ENCODE measurements at places on chromosomes 2 and 18. TPM values are rescaled to one million over a fixed set of nuclear protein-coding genes. Genes with fewer than 3 reads are reported as not detected.

DNA sequence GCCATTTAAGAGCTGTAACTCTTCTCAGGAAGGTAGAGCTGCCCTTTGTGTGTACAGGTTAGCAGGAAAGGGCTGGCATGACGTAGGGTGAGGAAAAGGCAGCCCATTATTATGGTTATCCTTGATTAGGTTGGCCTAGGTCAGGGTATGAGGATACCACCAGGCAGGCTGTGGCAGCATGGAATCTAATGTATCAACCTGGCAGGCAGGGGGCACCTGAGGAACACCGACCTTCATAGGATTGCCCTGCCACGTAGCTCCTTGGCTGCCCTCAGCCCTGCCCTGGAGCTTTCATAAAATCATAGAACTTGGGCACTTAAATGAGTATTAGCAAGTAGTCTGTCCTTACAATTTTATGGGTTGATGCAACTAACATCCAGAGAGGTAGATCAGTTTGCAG lies 261.6 kb downstream of the LTBP1 start:
- peaks cover 1% of the 10 kb centered on the region for H3K36me3 ChIP-seq
- peaks cover 13% of the 10 kb centered on the region for H3K4me1 ChIP-seq
- no peak overlapping the region for H3K4me3 ChIP-seq
- H3K27me3 ChIP-seq = no peaks in the 10 kb centered on the region
- no peak overlapping the region for H3K27ac ChIP-seq

DNA sequence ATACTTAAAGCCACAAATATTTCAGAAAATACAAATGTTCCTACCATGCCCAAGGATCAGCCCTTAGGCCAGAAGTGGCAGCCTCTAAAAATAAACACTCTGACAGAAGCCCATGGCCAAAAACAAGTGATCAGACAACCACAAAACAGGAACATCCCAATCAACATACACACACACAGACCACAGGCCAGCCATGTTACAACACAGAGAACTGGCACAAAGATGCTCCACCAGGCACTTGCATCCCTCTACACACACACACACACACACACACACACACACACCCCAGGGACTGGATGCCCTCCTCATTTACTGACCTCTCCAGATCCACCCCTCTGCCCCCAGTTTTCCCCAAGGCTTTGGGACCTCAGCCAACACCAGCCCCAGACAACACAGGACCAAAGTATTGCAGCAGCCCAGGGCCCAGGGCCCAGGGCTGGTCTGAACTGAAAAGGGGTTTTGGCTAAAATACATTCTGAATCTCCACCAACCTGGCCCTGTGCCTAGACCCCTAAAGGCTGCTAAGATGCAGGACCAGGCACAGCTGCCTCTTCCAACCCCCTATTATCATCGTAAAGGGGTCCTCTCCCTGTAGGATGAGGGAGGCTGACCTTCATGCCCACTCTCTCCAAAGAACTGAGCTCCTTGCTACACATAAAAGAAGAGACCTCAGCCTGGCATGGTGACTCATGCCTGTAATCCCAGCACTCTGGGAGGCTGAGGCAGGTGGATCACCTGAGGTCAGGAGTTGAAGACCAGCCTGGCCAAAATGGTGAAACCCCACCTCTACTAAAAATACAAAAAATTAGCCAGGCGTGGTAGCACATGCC lies 151.4 kb downstream of the TNS1 start:
- DNase-seq = no peak
- H3K36me3 ChIP-seq = no peaks in the 10 kb centered on the region
- no peak overlapping the region for H3K27ac ChIP-seq
- peaks cover 6% of the 10 kb centered on the region for H3K27me3 ChIP-seq
- no peaks in the 10 kb centered on the region for H3K4me1 ChIP-seq

DNA sequence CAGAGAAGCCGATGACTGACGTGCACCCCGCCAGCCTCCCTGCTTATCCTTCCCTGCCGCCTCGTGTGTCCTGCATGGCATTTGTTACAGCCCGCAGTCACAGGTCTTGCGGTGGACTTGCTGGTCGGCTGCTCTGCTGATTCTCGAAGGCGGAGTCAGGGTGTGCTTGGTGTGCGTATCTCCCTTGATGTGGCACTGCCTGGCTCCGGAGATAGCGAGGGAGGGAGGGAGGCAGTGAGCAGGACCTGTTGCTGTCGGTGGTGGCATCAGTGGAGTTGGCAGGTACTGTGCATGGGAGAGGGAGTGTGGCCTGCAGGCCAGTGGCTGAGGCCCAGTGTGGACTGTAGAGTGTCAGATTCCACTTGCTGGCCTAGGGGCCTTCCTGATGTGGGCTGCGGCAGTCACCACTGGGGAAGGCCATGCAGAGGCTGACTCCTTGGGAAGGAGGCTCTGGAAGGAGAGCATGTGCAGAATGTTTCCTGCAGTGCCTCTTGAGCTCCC lies 198.9 kb downstream of the AGAP1 start:
- no peak overlapping the region for H3K4me3 ChIP-seq
- peaks cover 25% of the 10 kb centered on the region for H3K4me1 ChIP-seq
- H3K27ac ChIP-seq = peak overlapping the region; percentile 41
- H3K27me3 ChIP-seq = no peaks in the 10 kb centered on the region

DNA sequence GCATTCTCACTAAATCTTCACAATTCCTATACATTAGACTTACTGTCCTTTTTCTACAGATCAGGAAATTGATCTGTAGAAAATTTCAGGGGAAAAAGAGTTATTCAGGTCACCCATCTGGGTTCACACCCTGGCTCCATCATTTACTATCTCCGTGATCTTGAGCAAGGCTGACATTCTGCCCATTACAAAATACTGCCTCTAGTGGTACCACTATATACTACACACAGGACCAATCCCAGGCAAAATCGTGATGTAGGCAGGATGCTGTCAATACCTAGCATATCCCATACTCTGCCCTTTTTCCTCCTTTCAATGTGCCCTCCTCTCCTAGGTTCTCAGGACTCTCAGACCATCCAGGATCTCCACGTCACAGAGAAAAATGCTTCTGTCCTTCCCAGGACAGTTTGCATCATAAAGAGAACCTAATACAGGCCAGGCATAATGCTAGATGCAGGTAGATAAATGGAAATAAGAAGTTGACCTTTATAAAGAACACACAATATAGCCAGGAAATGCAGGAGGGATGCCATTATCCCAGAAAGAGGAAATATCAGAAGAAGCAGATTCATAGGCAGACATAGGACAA lies 101.9 kb downstream of the CDH20 start:
- DNase-seq = no peak
- no peaks in the 10 kb centered on the region for H3K4me1 ChIP-seq

GRCh38 chr2:216130346-216130971 lies 21.3 kb downstream of the XRCC5 start:
- peaks cover 50% of the 10 kb centered on the region for H3K36me3 ChIP-seq
- no peak overlapping the region for H3K4me3 ChIP-seq
- DNase-seq = no peak
- H3K27ac ChIP-seq = peak overlapping the region; percentile 68
- H3K27me3 ChIP-seq = no peaks in the 10 kb centered on the region

GRCh38 chr2:240413813-240414429 lies 21.5 kb upstream of the GPC1 start:
- no peak overlapping the region for H3K4me3 ChIP-seq
- peaks cover 5% of the 10 kb centered on the region for H3K27me3 ChIP-seq
- no peak for DNase-seq
- H3K27ac ChIP-seq = no peak overlapping the region

DNA sequence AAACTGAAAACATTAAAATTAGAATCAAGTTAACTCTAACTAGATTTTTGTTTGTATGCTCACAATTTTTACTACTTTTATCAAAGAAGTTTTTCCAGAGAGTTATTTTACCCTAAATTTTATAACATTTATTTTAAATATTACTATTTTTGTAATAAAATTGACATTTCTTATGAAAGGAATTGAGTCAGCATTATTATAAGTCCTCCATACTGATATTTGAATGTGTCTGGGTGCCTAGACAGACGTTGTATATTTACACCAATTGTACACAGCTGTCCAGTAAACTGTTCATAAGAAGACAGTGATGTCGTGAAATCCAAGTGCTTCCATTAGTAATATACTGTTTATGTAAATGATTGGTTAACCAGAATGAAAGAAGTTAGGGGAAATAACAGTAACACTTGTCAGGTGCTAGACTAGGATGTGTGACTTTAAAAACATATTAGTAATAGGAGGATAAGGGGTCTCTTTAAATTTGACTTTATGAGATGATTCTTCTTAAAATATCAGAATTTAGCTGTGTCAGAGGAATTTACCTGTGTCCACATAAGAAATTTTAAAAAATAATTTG lies 73.7 kb downstream of the TANK start:
- peaks cover 7% of the 10 kb centered on the region for H3K4me1 ChIP-seq
- H3K36me3 ChIP-seq = peaks cover 6% of the 10 kb centered on the region
- H3K4me3 ChIP-seq = no peak overlapping the region

DNA sequence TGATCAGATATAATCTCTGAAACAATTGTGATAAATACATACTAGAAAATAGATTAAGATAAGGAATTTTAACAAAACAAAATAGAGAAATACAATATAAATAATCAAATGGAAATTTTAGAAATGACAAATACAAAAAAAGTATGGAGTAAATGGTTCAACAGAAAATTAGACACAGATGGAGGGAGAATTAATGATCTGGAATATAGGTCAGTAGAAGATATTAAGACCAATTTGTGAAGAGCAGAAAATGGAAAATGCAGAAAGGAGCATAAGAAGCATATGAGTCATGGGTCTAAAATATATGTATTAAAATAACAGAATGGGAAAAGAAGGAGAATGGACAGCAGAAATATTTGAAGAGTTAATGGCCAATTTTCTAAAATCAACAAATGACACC lies 44.4 kb downstream of the FHOD3 start:
- H3K27me3 ChIP-seq = peaks cover 3% of the 10 kb centered on the region
- H3K36me3 ChIP-seq = no peaks in the 10 kb centered on the region
- peaks cover 7% of the 10 kb centered on the region for H3K4me1 ChIP-seq

GRCh38 chr2:66555091-66555490 lies 120.2 kb downstream of the MEIS1 start:
- peaks cover 21% of the 10 kb centered on the region for H3K36me3 ChIP-seq
- DNase-seq = no peak
- H3K27ac ChIP-seq = peak overlapping the region; percentile 74
- H3K27me3 ChIP-seq = no peaks in the 10 kb centered on the region
- H3K4me1 ChIP-seq = peaks cover 46% of the 10 kb centered on the region
- H3K4me3 ChIP-seq = peak overlapping the region; percentile 5

DNA sequence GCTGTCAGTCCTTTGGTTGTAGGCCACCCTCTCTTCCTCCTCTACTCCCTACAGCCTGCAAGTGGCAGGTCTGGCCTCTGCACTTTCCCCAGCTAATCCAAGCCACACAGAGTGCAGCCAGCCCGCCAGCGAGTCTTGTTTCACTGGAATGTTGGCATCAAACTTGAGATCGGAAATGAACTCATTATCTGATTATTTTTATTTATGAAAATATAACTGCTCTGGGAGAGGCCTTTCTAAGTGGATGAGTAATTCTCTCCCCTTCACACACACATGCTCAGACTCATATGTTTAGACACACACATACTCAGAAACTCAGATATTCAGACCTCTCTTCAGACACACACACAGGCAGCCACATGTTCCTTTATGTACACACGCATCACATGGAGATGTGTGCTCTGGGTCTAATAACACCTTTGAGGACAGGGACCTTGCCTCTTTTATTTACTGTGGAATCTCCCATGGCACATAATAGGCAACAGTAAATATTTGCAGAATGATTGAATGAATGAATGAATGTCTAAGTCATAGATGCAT lies 151.3 kb downstream of the ZFP36L2 start:
- H3K4me3 ChIP-seq = no peak overlapping the region
- H3K27me3 ChIP-seq = peaks cover 10% of the 10 kb centered on the region
- H3K27ac ChIP-seq = no peak overlapping the region
- no peaks in the 10 kb centered on the region for H3K36me3 ChIP-seq
- peaks cover 11% of the 10 kb centered on the region for H3K4me1 ChIP-seq
- no peak for DNase-seq

DNA sequence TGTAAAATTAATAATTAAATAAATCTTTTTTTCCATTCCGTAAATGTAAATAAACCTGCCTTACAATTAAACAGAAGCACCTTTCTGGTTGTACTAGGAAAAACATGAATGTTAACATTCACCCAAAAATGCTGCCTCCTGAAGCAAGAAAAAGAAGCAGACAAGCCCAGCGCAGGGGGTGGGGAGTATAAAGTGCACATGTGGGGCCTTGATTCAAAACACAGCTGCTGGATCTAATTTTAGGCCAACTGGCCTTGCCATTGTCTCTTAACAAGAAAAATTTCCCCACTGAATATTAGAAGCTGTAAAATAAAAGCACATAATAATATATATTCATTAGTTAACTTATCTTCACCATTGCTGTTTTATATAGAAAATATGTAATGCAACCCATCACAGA lies 28.3 kb downstream of the TCF4 start:
- H3K27me3 ChIP-seq = no peaks in the 10 kb centered on the region
- H3K4me1 ChIP-seq = no peaks in the 10 kb centered on the region
- no peak overlapping the region for H3K27ac ChIP-seq
- DNase-seq = no peak
- no peak overlapping the region for H3K4me3 ChIP-seq

DNA sequence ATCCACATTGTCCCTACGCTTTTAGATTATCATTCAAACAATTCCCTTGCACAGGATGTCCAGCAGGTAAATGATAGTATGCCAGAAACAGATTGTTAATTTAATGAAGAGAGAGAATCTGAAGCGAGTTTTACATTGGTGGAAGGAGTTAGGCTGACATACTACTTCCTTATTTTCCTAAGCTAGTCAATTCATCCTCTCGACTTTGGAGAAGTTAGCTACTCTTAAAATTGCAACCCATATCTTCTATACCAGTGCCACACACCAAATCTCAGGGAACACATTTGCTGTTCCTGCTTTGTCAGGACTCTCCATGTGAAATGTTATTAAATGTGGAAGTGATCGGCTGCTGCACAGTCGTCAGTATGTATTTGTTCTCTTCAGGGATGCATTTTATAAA lies 249.2 kb downstream of the NAPG start:
- peaks cover 2% of the 10 kb centered on the region for H3K36me3 ChIP-seq
- H3K4me1 ChIP-seq = no peaks in the 10 kb centered on the region
- no peak overlapping the region for H3K4me3 ChIP-seq
- peaks cover 10% of the 10 kb centered on the region for H3K27me3 ChIP-seq

DNA sequence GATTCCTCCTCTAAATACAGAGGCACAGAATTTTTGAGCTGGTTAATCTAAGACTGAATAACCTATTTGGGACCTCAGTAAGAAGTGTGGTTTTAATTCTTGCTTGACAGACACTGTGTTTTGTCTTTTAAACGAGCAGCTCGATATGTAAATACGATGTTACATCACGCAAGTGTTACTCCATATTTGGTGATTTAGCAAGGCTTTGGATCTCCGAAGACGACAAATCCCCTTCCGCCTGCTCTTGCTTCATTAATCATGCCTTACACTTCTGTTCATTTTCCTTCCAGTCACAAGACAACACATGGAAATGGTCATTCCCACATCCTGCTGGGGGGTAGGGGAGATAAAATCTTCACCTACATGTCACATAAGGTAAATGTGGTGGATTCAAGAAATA lies 9.4 kb downstream of the BCL11A start:
- peaks cover 40% of the 10 kb centered on the region for H3K4me1 ChIP-seq
- H3K27me3 ChIP-seq = peaks cover 4% of the 10 kb centered on the region
- no peak for DNase-seq
- H3K27ac ChIP-seq = no peak overlapping the region
- no peak overlapping the region for H3K4me3 ChIP-seq

GRCh38 chr2:101912545-101912944 lies 79.2 kb upstream of the IL1R2 start:
- no peak overlapping the region for H3K4me3 ChIP-seq
- H3K4me1 ChIP-seq = peaks cover 16% of the 10 kb centered on the region
- no peaks in the 10 kb centered on the region for H3K36me3 ChIP-seq
- DNase-seq = no peak
- H3K27me3 ChIP-seq = no peaks in the 10 kb centered on the region

CDK15 gene
- total RNA-seq = not detected

DYSF gene
- 1.6 TPM for total RNA-seq

RIT2 gene
- total RNA-seq = not detected

AP1S3 gene
- total RNA-seq = 11.5 TPM

METTL4 gene
- total RNA-seq = 11.3 TPM

SNRNP27 gene
- 46.7 TPM for total RNA-seq

ZNF892 gene
- total RNA-seq = 18.0 TPM

ASB18 gene
- total RNA-seq = not detected

TCF23 gene
- total RNA-seq = not detected

Data from progenitor cell of endocrine pancreas (in vitro differentiated cells).